ENCODE measurements at places on chromosomes 12 and 14.

DNA sequence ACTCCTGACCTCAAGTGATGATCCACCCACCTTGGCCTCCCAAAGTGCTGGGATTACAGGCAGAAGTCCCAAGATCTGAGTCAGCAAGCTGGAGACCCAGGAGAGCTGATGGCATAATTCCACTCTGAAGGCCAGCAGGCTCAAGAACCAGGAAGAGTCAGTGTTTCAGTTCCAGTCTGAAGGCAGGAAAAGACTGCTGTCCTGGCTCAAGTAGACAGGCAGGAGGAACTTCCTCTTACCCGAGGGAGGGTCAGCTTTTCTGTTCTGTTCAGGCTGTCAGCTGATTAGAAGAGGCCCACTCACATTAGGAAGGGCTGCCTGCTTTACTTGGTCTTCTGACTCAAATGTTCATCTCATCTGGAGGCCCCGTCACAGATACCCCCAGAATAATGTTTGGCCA is 206.0 kb upstream of the MYL2 start:
- DNase-seq, result peak; percentile 17

- no peak for DNase-seq
Measured at GRCh38 chr12:2961705-2962104, 2.5 kb downstream of the TEAD4 start.

GRCh38 chr12:2691345-2692071 is 103.3 kb upstream of the FKBP4 start:
- no peak for DNase-seq

DNA sequence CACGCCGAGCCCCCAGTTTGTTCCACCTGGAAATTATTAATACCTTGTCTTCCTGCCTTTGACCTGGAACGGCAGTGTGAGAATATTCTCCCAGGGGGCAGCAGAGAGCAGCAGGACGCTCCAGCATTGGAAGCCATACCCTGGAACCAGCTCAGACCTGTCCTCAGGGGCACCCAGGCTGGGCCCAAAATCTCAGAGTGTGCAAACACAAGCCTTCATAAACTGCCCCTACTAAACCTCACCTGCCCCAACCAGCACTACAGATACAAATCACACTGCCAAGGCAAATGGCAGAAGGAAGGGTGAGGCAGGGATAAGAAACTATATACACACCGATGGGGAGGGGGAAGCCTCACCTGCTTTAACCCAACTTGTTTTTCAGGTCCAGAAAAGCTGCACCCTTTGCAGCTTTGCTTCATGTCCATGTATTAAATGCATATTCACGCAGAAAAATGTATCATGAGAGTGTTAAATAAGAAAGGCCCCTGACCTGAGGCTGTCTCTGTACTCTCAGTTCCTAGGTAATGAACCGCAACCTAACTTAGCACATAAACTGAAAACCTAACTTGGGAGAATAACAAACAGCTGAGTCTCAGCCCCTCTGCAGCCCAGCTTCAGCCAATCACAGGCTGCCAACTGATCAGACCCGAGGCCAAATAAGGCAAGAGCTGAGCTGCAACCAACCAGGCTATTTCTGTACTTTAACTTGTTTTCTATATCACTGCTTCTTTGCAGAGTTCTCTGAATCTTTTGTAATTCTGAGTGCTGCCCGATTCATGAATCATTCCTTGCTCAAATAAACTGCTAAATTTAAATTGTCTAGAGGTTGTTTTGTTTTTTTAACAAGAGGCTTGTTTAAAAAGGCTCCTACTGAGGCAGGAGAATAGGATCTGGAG is 130.1 kb downstream of the SPTSSA start:
- DNase-seq, result no peak

DNA sequence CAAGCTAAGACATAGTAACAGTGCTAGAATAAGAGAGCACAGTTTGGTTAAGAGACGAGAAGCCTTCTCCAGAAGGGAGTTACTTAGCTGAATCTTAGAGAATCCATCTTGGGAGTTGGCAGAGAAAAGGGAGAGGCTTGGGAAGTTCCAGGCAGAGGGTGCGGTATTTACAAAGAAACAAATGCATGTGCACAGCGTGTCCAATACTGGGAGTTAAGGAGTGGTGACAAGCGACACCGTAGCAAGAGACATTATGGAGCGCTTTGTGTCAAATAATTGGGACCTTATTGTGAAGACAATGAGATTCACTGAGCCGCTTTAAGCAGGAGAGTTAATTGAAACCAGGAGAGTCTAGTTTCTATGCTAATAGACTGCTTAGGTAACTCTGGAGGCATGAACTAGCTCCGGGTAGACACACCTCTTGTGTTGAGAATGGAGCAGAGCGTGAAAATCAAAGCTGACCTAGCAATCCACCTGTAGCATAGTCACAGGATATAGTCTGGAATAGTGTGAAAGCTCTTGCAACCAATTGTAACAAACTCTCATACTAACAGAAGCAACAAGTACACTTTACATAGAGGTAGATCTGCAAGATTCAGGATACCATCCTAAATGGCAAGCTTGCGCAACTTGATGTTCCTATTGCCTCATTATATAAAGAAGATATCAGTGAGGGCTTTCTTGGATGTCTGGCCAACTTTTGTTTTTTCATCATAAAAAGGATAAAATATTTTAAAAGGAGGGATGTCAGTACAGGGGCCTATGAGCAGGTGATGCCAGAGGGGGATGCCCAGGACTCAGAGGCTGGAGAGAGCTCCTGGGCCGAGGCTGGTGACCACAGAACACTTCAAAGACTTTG is 5.3 kb downstream of the ALDH1L2 start:
- no peak for DNase-seq

- DNase-seq, result no peak
Measured at GRCh38 chr12:23824358-23824757, 125.1 kb downstream of the SOX5 start.

- no peak for DNase-seq
Measured at GRCh38 chr12:123278101-123278627, 6.5 kb upstream of the CDK2AP1 start.

DNA sequence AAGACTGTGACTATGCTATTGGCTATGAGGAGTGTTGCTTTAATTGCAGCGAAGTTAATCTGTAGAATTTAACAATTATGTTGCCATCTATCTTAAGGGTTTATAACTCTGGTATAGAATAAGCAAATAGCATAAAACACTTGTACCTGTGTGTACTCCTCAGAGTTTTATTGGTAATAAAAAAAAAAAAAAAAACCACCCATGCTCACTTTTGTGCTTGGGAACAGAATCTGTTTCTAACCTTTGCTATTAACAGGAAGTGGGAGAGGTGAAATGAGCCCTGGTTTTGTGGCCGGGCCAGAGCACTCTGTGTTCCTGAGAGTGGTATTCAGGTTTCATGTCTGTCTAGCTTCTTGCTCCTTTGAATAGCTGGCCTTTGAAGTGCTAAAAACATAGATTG is 53.1 kb downstream of the PDE3A start:
- no peak for DNase-seq

GRCh38 chr12:91216871-91217270 is 34.3 kb upstream of the DCN start:
- DNase-seq, result no peak

DNA sequence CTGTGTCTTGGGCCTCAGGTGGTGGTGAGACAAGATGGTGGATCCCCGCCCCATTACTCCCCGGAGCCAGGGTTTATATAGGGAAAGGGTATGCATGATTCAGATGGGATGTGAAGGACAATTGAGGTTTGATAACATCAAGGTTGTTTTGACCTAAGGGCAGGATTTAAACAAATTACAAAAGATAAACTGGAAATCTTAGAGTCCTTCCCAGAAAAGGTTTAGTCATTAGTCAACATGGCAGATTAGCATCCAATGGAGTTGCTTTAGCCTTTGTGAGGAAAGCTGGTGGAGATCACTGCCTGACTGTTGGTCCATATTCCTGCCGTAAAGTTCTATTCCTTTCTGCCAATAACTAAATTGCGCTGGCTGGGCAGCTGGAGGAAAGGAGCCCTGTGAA is 15.6 kb upstream of the FRMD6 start:
- no peak for DNase-seq

GRCh38 chr14:79011091-79011919 is 841.1 kb downstream of the NRXN3 start:
- peak; percentile 12 for DNase-seq

- DNase-seq, result no peak
Measured at GRCh38 chr14:105084741-105085571, 19.7 kb upstream of the GPR132 start.

GRCh38 chr12:119659289-119659897 is 8.5 kb upstream of the PRKAB1 start:
- DNase-seq, result no peak

GRCh38 chr12:69480698-69481097 is 10.5 kb downstream of the FRS2 start:
- no peak for DNase-seq

- DNase-seq, result peak; percentile 65
Measured at GRCh38 chr12:132554845-132555630, 55.3 kb downstream of the LRCOL1 start.

DNA sequence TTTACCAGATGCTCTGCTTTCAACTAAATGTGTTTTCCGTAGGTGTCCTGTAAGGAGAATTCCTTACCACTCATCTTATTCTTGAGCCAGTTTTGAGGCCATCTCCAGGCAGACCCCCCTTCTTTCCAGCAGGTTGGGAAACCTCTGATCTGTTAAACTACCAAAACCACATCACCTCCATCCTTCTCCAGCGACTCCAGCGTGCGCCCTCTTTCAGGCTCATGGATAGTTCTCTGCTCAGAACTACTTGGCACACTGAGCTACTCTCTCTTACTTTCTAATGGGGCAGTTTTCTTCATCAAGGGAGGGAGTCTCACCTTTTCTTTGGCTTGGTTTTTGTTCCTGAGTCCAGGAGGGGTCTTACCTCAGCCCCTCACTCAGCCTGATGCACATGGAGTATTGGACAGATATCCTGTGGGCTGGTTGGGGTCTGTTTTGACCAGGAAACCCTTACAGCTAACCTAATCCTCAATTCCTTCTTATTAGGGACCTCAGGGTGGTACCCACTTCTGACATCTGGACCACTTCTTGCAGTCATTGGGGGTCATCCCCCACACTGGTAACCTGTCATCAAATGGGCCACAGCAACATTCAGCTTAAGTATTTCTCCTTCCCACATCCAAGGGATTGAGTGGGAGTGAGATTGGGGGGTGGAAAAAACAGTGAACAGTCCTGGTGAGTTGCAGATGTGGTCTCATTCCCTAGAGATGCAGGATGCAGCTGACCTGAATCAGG is 5.2 kb downstream of the DHRS2 start:
- no peak for DNase-seq

GRCh38 chr12:59859171-59859510 is 263.3 kb downstream of the SLC16A7 start:
- DNase-seq, result no peak

DNA sequence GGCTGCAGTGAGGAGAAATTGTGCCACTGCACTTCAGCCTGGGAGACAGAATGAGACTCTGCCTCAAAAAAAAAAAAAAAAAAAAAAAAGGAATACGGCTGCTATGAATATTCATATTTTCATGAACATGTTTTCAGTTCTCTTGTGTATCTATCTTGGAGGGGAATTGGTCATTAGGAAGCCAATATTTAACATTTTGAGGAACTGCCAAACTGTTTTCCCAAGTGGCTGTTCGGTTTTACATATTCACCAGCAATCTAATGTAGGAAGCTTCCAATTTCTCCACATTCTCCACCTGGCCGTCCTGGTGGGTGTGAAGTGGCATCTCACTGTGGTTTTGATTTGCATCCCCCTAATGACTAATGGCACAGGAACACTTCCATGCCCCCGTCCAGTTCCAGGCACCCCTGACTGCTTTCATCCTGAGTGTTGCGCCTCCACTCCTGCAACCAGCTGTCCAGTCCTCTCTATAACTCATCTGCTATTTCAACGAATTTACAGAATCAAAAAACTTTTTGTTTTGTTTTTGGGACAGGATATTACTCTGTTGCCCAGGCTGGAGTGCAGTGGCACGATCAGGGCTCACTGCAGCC is 5.7 kb downstream of the STXBP6 start:
- no peak for DNase-seq

DNA sequence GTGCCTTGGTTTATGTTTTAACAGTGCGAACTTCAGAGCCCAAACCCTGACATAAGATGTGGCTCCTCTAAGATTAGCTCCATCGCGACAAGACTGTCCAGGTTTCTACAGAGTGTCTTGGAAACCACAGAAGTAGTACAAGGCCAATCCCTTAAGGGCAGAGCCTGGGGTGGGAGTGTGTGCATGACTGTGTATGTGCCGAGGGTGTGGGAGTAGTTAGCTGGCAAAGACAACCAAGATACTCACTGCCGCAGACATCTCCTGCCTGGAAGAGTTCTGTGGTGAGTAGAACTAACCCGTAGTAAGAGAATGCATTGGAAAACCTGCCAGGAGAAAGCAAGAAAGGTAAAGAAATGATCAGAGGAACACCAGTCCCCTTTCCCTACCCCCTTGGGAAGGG is 54.1 kb downstream of the DAO start:
- no peak for DNase-seq

GRCh38 chr14:63551332-63551731 is 8.2 kb upstream of the PPP2R5E start:
- no peak for DNase-seq

- DNase-seq, result no peak
Measured at GRCh38 chr12:76546889-76547288, 12.7 kb downstream of the OSBPL8 start.

- no peak for DNase-seq
Measured at GRCh38 chr12:108309674-108310312, 29.3 kb downstream of the CMKLR1 start.

- DNase-seq, result no peak
Measured at GRCh38 chr14:75328558-75329155, 50.0 kb downstream of the FOS start.

GRCh38 chr12:106139422-106140171 is 843 bp upstream of the NUAK1 start:
- DNase-seq, result no peak

DNA sequence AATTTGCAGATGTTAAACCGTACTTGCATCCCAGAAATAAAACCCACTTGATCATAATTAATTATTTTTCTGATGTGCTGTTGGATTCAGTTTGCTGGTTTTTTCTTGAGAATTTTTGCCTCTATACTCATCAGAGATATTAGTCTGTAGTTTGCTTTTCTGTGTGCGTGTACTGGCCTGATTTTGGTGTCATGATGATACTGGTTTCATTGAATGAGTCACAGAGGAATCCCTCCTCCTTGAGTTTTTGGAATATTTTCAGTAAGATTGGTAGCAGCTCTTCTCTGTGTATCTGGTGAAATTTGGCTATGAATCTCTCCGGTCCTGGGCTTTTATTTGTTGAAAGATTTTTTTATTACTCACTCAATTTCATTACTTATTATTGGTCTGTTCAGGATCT is 100.4 kb upstream of the PMCH start:
- DNase-seq, result no peak

- DNase-seq, result no peak
Measured at GRCh38 chr14:58354808-58355207, 40.9 kb upstream of the TOMM20L start.

- no peak for DNase-seq
Measured at GRCh38 chr14:80669426-80669825, 272.1 kb downstream of the CEP128 start.

Measured in CMK (cell line).